Left colon (tissue), 2 donors: ENCODE measurements at places on chromosomes 3 and 15. TPM values are rescaled to one million over a fixed set of nuclear protein-coding genes. Genes with fewer than 3 reads are reported as not detected.

SLC22A13 gene
- 0.27 TPM for total RNA-seq

SAXO2 gene
- 8.5 TPM for total RNA-seq

CHRNA7 gene
- total RNA-seq = 1.8 TPM

GRK7 gene
- total RNA-seq = not detected

TTLL13 gene
- total RNA-seq = 0.47 TPM
